ENCODE measurements at places on chromosomes 2 and 18.

DNA sequence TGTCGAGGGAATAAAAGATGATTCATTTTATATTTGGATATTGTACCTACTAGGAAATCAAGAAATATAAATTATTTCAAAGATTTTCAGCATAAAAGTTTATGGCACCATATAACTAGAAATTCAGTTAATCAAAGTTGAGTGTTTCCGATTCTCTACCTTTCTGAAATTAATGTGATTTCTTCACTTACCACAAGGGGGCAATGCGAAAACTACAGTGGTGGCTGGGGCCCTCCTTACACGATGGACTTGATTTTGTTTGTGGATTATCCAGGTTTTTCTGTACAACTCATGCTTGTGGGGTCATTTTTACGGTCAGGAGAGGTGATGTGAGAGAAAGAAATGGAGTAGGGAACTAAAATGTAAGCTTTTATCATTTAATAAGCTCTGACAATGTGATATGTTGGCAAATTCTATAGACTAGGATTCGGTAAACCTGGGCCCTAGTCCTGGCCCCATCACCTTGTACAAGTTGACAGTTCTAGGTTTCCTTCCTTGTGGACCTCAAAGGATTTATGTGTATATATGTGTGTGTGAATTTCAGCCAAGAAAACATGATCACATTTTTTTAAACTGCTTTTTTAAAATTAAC lies 47.6 kb downstream of the G6PC2 start:
- DNase-seq, result no peak

DNA sequence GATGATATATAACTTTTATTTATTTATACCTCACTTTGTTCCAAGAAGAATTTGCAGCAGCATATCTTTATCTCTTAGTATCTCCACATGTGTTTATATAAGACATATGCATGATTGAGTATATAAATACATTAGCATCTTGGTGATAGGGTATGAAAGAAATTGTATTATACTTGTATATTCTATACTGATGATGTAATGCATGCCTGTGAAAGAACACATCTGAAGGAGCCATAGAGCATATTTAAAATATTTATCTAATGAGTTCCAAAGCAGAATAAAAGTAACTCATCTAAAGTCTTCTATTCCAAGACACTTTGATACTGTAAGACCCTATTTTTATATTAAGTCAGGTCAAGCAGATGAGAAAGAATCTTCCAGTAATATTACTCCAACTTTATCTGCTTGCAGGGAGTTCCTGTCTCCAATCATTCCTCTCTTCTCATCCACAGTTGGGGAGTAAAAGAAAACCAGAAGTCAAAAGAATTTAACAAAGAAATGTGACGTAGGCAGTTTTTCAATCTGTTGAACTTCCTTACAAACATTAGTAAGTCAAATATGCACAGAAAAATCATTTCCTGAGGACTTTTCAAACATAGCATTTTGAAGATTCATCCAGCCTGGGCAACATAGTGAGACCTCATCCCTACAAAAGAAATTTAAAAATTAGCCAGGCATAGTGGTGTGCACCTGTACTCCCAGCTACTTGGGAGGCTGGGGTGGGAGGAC lies 76.7 kb downstream of the DTNB start:
- no peak for DNase-seq

- DNase-seq, result no peak
Measured at GRCh38 chr2:167579826-167580225, 667.6 kb downstream of the STK39 start.

GRCh38 chr18:79424880-79425568 lies 29.3 kb downstream of the NFATC1 start:
- no peak for DNase-seq

- DNase-seq, result no peak
Measured at GRCh38 chr2:88810488-88810887, 119.0 kb downstream of the RPIA start.

GRCh38 chr2:46717344-46718121 lies 198.1 kb downstream of the MCFD2 start:
- no peak for DNase-seq
